GM10248 (cell line): ENCODE measurements at places on chromosomes 1 and 21.

DNA sequence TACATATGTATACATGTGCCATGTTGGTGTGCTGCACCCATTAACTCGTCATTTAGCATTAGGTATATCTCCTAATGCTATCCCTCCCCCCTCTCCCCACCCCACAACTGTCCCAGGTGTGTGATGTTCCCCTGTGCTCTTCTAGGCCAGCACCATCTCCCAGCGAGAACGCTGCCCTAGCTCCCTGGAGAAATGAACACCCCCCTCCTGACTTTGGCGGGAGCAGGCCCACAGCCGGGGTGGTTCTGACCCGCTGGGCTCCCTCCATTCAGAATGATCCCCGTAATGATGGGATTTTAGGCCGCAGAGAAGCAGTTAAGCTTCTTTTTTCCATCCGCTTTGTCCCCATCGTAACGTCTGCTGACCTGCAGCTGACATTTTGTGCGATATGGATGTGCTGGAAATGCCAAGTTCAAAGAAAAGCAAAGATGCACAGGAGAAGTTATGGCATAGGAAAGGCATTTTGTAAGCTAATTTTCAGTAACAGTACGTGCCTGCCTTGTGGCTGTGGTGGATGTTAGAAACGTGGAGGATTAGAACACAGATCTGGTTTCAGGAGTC lies 39.3 kb downstream of the ELK4 start:
- DNase-seq: peak; percentile 4

GRCh38 chr1:228748431-228748830 lies 13.2 kb downstream of the RHOU start:
- no peak for DNase-seq

- no peak for DNase-seq
These were observed 18.0 kb downstream of the KIAA0319L start for GRCh38 chr1:35539073-35539823.

GRCh38 chr1:182301467-182302198 lies 90.0 kb downstream of the GLUL start:
- no peak for DNase-seq

- peak; percentile 74 for DNase-seq
These were observed 10.6 kb upstream of the COL6A1 start for GRCh38 chr21:45970674-45971615.

DNA sequence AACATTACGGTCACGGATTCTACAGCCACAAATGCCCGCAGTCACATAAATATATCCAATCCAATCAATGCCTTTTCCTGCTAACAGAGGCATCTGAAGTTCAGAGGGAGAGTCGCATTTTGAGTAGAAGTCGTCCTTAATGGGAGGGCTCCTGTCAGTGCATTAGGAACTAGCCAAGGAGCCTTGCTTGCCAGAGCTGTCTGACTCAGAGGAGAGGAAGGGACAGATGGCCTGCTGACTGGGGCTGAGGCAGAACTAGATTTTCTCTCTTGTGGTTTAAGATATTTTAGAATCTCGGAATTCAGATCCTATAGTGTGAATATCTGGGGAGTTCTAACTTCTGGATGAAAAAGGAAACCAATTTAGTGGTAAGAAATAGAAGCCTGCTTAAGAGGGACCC lies 10.6 kb downstream of the XKR8 start:
- DNase-seq: no peak

DNA sequence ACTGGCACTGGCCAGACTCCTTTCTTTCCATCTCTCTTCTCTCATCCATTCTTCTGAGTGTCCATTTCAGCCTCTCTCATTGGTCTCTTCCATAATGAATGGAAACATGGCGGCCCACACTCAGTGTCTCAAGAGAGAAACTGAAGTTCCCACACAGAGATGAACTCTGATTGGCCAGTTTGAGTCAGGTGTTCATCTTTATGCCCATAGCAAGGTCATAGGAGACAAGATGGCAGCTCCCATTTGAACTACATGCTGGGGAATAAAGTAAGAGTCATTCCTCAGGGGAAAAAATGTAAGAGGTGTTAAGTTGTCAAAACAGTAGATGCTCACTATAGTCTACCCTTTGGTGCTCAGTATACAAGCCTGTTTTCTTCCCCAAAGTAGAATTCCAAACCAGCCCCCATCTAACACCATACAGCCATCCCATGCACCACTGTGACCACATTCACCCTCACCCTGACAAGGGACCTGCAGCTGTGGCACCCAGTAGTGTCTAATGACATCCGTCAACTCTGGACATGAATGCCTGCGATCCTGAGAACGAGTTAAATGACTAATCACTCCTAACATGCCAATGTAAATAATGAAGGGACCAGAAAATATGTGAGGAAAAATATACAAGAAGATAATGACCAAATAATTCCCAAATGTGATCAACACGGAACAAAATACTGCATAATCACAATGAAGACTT lies 12.4 kb downstream of the CDA start:
- no peak for DNase-seq

- DNase-seq: no peak
These were observed 51.4 kb upstream of the ID3 start for GRCh38 chr1:23610677-23611076.

GRCh38 chr1:14570514-14570913 lies 28.0 kb upstream of the KAZN start:
- DNase-seq: no peak

- DNase-seq: no peak
These were observed 18.6 kb downstream of the ARMH1 start for GRCh38 chr1:44693159-44693558.

GRCh38 chr1:216960716-216961115 lies 237.5 kb upstream of the ESRRG start:
- no peak for DNase-seq

DNA sequence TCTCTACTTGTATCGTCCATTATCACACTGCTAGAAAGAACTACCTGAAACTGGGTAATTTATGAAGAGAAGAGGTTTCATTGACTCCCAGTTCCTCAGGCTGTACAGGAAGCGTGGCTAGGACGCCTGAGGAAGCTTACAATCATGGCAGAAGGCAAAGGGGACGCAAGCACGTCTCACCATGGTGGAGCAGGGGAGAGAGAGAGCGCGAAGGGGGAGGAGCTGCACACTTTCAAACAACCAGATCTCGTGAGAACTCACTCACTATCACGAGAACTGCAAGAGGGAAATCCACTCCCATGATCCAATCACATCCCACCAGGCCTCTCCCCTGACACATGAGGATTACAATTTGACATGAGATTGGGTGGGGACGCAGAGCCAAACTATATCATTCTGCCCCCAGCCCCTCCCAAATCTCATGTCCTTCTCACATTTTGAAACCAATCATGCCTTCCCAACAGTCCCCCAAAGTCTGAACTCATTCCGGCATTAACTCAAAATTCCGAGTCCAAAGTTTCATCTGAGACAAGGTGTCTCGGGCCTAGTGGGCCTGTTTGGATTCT lies 8.0 kb downstream of the MMEL1 start:
- DNase-seq: no peak

- DNase-seq: no peak
These were observed 64.0 kb downstream of the CD46 start for GRCh38 chr1:207815913-207816291.

- no peak for DNase-seq
These were observed 402.3 kb upstream of the USP24 start for GRCh38 chr1:55617288-55617982.

- no peak for DNase-seq
These were observed 3.3 kb upstream of the NT5C1A start for GRCh38 chr1:39675220-39675619.

DNA sequence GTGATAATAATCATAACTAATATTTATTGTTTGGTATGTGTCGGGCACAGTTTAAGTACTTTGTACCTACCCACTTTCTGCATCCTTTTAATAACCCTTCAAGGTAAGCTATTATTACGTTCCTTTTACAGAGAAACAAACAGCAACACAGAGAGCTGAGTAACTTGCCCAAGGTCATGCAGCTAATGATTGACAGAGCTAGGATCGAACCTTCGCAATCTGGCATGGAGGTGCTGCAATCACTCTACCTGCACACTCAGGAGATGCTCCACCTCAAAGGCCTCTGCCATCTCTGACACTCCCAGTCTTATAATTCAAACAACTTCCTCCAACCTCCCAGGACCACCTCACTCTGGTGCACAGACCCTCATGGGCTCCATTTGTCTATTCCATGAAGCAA lies 137.2 kb downstream of the DMRTA2 start:
- no peak for DNase-seq
